ENCODE measurements at places on chromosomes 3 and 15.
A peak's percentile ranks its signal among the peaks of the same experiment; 100 is the strongest.

GRCh38 chr3:151459358-151459757, 1.5 kb downstream of the IGSF10 start:
- no peak for DNase-seq
- no peak overlapping the region for H3K4me3 ChIP-seq
- H3K27ac ChIP-seq, result no peak overlapping the region

DNA sequence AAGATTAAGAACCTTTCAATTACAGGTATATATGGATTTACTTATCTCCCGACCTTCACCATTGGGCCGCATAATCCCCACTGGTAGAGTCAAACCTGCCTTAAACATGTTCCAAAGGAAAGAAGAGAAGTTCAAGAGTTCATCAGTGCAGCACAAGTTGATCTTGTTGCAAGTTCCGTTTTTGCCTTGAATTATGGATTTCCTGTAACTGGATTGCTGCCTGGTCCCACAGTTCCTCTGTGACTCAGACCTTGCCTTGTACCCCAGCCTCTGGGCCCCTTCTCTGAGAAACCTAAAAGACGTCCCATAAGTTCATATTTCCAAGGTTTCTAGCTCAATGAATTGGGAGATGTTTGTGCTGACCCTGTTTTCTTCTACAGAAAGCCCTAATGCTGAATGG, 112.5 kb upstream of the THBS1 start:
- no peak for DNase-seq
- H3K27ac ChIP-seq, result no peak overlapping the region
- no peaks in the 10 kb centered on the region for H3K4me1 ChIP-seq
- H3K36me3 ChIP-seq, result no peaks in the 10 kb centered on the region
- no peak overlapping the region for H3K4me3 ChIP-seq

DNA sequence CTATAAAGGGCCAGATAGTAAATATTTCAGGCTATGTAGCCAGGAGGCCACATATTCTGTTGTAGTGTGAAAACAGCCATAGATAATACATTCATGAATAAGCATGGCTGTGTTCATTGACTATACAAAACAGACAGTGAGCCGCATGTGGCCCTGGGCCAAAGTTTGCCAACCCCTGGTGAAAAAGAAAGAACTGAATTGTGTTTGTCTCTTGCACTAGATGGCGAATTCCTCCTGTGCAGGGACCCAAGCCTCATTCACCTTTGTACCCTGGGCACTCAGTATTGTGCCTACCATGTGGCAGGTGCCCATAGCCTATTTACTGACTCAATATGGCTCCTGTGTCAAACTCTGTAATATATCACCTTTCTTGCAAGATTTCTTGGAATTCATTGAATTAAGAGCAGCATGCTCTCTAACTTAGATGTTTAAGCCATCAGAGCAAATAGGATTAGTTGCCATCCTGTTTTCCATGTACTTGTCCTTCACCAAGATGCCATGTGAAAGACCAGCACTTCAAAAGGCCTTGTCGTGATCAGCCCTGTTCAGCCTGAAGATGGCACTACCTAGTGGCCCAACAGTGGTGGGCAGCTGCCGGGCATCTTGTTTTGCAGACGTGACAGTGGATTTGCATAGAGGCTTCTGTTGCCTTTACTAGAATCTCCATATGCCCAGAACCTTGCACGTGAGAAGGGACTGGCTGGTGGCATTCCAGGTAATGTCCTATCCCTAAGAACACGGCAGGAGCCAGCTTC, 50.9 kb upstream of the CMTM7 start:
- DNase-seq, result no peak
- no peak overlapping the region for H3K27ac ChIP-seq
- no peaks in the 10 kb centered on the region for H3K36me3 ChIP-seq

- H3K4me3 ChIP-seq, result no peak overlapping the region
- no peaks in the 10 kb centered on the region for H3K4me1 ChIP-seq
- H3K36me3 ChIP-seq, result no peaks in the 10 kb centered on the region
- H3K27me3 ChIP-seq, result no peaks in the 10 kb centered on the region
- no peak for DNase-seq
Measured at GRCh38 chr3:123111640-123112039, 44.8 kb downstream of the PDIA5 start.

DNA sequence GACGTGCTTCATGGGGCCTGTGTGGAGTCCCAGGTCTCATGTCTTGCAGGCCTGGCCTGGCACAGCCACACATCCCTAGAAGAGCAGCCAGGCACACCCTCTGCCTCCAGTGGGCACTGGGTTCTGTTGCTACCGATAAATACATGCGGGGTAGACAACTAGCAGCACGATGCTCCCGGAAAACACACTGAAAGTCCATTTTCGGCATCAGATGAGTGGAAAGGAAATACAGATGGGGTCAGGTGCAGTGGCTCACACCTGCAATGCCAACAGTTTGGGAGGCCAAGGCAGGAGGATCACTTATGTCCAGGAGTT, 165.1 kb downstream of the NSMCE3 start:
- peaks cover 8% of the 10 kb centered on the region for H3K36me3 ChIP-seq
- DNase-seq, result no peak
- no peak overlapping the region for H3K4me3 ChIP-seq
- no peak overlapping the region for H3K27ac ChIP-seq

DNA sequence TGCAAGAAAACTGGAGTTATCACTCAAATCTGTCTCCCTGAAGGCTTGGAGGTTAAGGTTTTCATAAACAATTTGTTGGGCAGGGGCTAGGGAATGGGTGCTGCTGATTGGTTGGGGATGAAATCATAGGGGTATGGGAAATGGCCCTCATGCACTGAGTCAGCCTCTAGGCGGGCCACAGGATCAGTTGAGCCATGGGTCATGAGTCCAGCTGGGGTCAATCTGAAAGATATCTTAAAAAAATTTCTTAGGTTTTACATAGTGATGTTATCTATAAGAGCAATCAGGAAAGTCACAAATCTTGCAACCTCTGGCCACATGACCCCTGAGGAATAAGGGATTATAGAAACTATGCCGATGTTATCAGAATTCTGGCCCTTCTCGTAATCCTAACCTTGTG, 491.7 kb downstream of the ZIC1 start:
- no peaks in the 10 kb centered on the region for H3K36me3 ChIP-seq
- H3K27ac ChIP-seq, result no peak overlapping the region
- no peaks in the 10 kb centered on the region for H3K4me1 ChIP-seq

DNA sequence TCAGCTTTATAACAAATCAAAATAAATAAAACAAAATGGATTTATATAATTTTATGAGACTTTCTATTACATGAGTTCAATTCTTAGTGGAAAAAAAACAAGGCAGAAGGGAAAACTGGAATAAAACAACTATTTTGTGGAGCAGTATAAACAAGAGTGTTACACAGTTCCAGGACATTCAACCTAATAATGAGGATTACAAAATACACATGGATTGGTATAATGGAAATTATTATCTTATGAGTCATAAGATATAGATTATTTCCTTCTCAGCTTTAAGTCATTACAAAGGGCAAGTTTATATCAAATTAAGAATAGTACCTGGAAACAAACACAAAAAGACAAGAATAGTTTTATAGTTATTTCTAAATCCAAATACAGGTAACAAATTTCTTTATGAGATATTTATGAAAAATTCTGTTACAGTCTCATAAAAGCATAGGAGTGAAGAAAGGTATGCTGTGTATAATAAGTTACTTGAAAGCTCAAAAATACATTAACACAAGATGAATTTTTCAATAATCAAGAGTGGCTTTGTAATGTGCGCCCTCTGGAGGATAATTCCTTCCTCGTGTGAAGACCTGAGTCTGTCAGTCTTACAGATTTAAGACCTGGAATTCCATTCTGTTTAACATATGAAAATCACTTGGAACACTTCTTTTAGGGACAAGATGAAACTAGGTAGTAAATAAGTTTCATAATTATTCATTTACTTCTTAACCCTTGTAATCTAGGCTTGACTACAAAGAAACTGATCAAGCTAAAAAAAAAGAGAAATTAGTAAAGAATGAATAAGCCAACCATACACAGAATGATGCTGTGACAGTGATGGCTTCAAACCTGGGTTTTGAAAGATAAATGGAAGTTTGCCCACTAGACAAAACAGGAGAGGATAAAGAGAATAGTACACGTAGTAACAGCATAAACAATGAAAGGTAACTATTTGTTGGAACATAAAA, 9.5 kb downstream of the COPS2 start:
- DNase-seq, result peak; percentile 32
- no peak overlapping the region for H3K27ac ChIP-seq
- peaks cover 30% of the 10 kb centered on the region for H3K36me3 ChIP-seq
- H3K4me1 ChIP-seq, result peaks cover 45% of the 10 kb centered on the region
- H3K27me3 ChIP-seq, result no peaks in the 10 kb centered on the region
- H3K4me3 ChIP-seq, result no peak overlapping the region

DNA sequence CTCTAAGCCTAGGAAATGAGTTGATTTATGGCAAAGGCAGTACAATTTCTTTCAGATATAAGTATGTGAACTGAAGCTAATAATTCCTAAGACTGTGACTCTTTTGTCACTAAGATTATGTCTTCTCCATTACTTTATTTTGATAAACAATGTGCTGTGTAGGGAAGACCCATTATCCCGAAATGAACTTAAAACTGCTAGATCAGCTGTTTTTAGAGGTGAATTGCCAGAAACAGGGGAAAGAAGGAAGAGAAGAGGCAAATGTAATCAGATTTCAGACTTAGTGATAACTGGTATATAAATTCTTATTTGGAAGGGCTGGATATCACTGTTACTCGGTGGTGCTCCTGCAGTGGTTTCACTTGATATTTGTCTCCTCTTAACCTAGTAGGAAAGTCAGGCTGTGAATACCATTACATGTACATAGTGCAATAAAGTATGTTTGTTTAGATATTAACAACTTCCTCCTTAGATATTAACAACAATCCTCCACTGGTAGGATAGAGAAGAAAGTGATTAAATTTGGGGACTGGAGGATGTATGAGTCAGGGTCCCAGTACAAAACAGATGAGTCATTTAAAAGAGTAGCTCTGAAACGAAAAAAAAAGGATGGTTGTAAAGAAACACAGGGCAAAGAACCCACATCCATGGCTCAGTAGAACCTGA, 338.5 kb upstream of the KCNH8 start:
- no peaks in the 10 kb centered on the region for H3K4me1 ChIP-seq
- no peak overlapping the region for H3K27ac ChIP-seq
- no peak overlapping the region for H3K4me3 ChIP-seq
- no peak for DNase-seq
- no peaks in the 10 kb centered on the region for H3K27me3 ChIP-seq
- no peaks in the 10 kb centered on the region for H3K36me3 ChIP-seq

GRCh38 chr15:38070778-38071177, 136.3 kb downstream of the TMCO5A start:
- H3K4me3 ChIP-seq, result no peak overlapping the region
- H3K4me1 ChIP-seq, result peaks cover 8% of the 10 kb centered on the region
- no peak overlapping the region for H3K27ac ChIP-seq
- no peak for DNase-seq
- H3K36me3 ChIP-seq, result no peaks in the 10 kb centered on the region

DNA sequence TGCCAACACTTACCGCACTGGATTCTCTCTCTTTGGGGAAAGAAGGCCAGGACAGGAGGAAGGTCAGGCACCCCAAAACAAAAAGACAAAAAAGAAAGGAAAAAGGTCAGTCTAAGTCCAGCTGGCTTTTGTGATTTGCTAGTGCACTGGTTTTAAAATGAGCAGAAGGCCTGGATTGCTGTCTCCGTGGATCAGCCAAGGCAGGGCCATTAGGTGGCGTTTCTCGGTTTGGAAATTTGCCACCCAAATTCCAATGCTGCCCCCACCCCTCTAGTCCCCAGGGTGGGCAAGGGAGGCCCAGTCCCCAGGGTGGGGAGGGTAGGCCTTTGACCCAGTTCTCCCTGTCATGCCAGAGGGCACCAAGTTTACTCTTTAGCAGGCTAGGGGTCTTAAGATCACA, 33.3 kb downstream of the TLE3 start:
- H3K36me3 ChIP-seq, result peaks cover 90% of the 10 kb centered on the region
- H3K27me3 ChIP-seq, result no peaks in the 10 kb centered on the region
- no peaks in the 10 kb centered on the region for H3K4me1 ChIP-seq
- DNase-seq, result no peak
- no peak overlapping the region for H3K27ac ChIP-seq

GRCh38 chr3:178456621-178457285, 79.5 kb upstream of the KCNMB2 start:
- no peaks in the 10 kb centered on the region for H3K27me3 ChIP-seq
- H3K36me3 ChIP-seq, result no peaks in the 10 kb centered on the region
- DNase-seq, result no peak
- H3K4me1 ChIP-seq, result no peaks in the 10 kb centered on the region
- no peak overlapping the region for H3K27ac ChIP-seq

All from CD4-positive, alpha-beta memory T cell (primary cell).